ENCODE measurements at places on chromosomes 5 and 9.
A peak's percentile ranks its signal among the peaks of the same experiment; 100 is the strongest.

DNA sequence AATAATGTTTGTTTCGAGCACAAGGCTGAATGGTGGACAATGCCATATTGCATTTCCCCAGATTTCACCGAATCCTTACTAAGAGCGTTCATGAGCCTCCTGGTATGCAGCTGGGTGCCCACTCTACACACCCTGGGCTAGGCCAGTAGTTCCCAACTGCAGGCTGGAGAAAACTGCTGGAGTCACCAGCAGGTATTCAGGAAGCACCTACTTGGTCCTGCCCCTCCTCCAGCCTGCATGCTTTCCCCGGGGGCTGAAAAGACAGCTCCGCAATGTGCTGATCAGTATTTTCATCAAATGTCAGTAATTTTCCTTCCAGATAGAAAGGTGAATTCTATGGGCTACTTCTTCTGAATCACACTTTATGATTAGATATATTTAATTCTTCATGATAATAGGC lies 34.4 kb downstream of the SRD5A1 start:
- no peak for DNase-seq

DNA sequence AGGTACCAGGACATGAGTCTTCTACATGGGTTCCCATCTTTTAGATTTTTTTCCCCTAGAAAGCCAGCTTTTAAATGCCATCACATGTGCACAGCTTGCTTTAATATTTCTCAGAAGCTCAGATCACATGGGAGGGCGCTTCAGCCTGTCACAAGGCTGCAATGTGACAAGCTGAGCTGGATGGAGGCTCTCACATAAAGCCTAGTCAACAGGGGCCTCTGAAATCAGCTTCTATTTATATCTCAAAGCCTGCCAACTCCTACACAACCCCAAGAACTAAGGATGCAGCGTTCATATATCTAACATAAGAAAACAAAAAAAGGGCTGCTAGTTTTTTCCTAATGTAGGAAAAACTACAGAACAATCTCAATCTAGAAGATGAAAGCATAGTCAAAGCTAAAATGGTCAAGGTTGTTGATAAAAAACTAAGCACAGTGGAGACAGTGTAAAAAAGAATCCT lies 2.3 kb downstream of the ZFAND5 start:
- DNase-seq = no peak

DNA sequence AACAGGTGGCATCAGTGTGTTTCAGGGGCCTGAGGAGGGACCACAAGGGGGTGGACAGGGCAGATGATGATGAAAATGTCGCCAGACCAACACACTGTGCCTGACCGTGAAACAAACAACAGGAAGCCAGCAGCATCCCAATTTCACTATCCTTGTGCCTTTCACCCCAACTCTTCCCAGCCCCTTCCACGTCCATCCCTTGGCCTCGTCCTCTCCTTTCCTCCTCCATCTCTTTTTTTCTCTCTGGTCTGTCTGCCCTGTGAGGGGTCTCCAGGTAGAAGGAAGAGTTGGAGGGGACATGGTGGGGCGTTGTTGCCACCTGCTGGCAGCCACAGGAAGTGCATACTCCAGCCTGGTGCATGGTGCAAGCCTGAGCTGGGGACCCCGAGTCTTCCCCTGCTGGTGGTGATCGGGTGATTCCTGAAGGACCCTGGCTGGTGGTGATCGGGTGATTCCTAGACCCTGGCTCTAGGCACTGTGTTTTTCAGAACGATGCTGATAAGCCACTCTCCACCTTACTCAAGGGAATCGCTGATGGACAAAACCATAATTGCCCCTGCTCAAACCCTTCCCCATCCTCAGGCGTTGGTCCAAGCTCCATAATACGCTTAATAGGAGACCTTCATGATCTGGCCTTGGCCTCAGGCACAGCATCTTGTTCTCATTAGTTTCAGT lies 21.7 kb upstream of the NSD1 start:
- DNase-seq = peak; percentile 69

DNA sequence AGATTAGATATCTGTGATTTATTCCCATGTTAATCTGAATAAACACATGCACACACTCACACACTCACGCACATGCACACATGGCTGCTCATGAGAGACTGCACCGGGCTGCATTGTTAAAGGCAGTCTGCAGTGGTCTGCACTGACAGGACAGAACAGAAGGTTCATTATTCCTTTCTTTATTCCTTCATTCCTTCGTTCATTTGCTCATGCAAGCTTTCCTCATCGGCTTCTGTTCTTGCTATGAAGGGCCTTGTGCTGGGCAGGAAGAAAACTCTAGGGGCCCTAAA lies 41.4 kb upstream of the FSTL4 start:
- DNase-seq = no peak

GRCh38 chr9:23153058-23153457 lies 673.0 kb downstream of the ELAVL2 start:
- no peak for DNase-seq

DNA sequence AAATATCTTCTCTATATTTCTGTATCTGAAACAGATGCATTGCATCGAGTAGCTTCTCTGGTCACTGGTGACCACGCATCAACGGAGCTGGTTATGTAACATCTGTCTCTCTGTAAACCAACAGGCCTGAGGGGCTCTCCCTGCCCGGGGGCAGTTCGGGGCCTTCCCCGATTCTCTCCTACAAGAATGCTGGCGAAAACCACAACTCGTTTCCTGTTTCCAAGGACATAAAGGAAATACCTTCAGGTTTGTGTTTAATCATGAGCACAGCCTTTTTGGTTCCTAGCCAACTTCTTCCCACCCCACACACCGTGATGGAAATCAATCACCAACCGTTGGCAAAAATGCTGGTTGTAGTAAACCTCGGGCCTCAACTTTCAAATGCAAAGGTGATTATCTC lies 25.1 kb downstream of the GDNF start:
- DNase-seq = no peak

GRCh38 chr9:110578575-110579033 lies 937 bp downstream of the SVEP1 start:
- DNase-seq = no peak

DNA sequence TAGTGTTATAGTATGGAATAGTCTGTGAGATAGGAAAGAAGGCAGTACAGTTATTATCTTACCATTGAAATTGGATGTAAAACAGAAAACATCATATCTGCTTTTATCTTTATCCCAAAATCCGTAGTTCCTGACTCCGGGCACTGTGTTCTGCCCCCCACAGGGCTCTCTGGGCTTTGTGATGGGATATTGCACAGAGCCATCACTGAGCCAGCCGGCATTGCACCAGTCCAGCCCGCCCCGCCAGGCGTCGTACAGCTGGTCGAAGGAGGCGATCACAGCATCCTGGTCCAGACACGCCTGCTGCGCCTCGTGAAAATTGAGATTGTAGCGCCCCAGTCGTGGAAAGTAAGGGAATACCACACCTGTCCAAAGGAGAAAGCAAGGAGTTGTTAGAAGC lies 76.4 kb downstream of the HAPLN1 start:
- DNase-seq = no peak
